ENCODE measurements at places on chromosomes 16 and 17.

DNA sequence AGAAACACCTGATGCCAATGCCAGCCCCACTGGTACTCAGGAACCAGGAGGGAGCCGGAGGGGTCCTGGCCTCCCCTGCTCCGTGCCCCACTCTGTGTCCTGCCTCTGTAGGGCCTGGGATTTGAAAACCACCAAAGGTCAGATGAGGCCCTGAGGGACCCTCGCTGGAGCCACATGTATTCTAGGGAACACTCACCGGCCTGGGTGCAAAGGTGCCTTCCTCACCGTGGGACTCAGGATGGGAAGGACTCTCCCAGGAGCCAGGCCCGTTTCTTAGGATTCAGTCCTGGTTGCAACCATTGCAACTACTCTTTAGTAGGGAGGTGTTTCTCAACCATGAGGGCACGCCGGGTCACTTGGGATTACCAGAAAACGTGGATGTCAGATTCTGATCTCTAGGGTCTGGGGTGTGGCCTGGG, 74.6 kb downstream of the N4BP1 start:
- H3K27ac ChIP-seq: no peak overlapping the region
- H3K27me3 ChIP-seq: no peaks in the 10 kb centered on the region
- H3K4me1 ChIP-seq: no peaks in the 10 kb centered on the region
- H3K4me3 ChIP-seq: no peak overlapping the region

GRCh38 chr17:71521724-71522123, 599.1 kb upstream of the SOX9 start:
- 0 out of 2 replicates have a peak, but pooled peaks cover 2% of the 10 kb centered on the region for H3K27me3 ChIP-seq
- no peak for DNase-seq
- H3K4me1 ChIP-seq: no peaks in the 10 kb centered on the region
- no peaks in the 10 kb centered on the region for H3K36me3 ChIP-seq
- H3K27ac ChIP-seq: no peak overlapping the region
- H3K4me3 ChIP-seq: no peak overlapping the region

- H3K4me3 ChIP-seq: no peak overlapping the region
- H3K27ac ChIP-seq: no peak overlapping the region
- no peak for DNase-seq
- H3K36me3 ChIP-seq: no peaks in the 10 kb centered on the region
- no peaks in the 10 kb centered on the region for H3K27me3 ChIP-seq
- no peaks in the 10 kb centered on the region for H3K4me1 ChIP-seq
Observed at GRCh38 chr17:75826561-75827307, 17.5 kb downstream of the UNC13D start.

- no peaks in the 10 kb centered on the region for H3K36me3 ChIP-seq
- H3K27me3 ChIP-seq: no peaks in the 10 kb centered on the region
- DNase-seq: no peak
- H3K4me3 ChIP-seq: no peak overlapping the region
- H3K27ac ChIP-seq: no peak overlapping the region
Observed at GRCh38 chr17:39727556-39727955, 2.8 kb downstream of the MIEN1 start.

DNA sequence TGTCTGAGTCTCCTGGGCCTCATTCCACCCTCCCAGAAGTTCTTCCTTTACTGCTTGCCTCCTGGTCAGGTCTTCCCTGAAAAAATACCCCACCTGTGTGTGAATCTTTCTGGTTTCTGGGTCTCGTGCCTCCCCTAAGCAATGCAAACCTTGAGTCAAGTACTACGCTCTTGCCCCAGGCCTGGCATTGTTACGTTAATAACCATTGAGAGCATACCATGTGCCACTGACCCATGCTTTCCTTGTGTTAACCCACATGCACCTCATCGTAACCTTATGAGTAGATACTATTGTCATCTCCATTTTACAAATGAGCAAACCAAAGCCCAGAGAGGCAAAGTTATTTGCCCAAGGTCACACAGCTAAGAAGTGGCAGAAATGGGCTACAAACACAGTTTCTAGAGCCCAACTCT, 25.4 kb upstream of the TOB1 start:
- no peaks in the 10 kb centered on the region for H3K27me3 ChIP-seq
- H3K4me1 ChIP-seq: peaks cover 49% of the 10 kb centered on the region
- no peak overlapping the region for H3K4me3 ChIP-seq
- no peak for DNase-seq
- no peaks in the 10 kb centered on the region for H3K36me3 ChIP-seq

- H3K36me3 ChIP-seq: no peaks in the 10 kb centered on the region
- no peak overlapping the region for H3K27ac ChIP-seq
- no peak overlapping the region for H3K4me3 ChIP-seq
- no peaks in the 10 kb centered on the region for H3K4me1 ChIP-seq
- no peak for DNase-seq
Observed at GRCh38 chr17:45035848-45036247, 15.6 kb downstream of the DCAKD start.

- H3K27me3 ChIP-seq: no peaks in the 10 kb centered on the region
- DNase-seq: no peak
- H3K36me3 ChIP-seq: no peaks in the 10 kb centered on the region
- H3K4me1 ChIP-seq: peaks cover 15% of the 10 kb centered on the region
- H3K27ac ChIP-seq: no peak overlapping the region
Observed at GRCh38 chr17:38727736-38728135, 2.4 kb upstream of the CISD3 start.

GRCh38 chr17:71234349-71234748, 886.5 kb upstream of the SOX9 start:
- no peaks in the 10 kb centered on the region for H3K27me3 ChIP-seq
- no peak overlapping the region for H3K4me3 ChIP-seq
- H3K36me3 ChIP-seq: no peaks in the 10 kb centered on the region
- H3K27ac ChIP-seq: no peak overlapping the region

DNA sequence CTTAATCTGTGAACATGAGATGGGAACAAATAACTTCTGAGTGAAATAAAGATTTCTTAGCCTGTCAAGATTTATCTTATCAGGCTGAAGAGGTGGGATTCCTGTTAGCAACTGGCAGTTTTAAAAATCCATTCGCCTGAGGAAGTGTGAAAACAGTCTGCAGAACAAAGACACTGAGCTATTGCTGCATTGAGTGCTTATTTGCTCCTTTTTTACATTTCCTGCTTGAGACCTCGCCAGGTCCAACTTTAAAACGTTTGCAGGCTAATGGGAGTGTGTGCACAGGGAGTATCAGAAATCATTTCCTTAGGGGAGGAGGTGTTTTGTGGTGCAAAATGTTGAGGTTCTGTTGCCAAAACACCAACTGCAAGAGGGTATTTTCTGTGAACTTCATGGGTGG, 957.8 kb upstream of the RBFOX1 start:
- H3K27me3 ChIP-seq: no peaks in the 10 kb centered on the region
- no peak overlapping the region for H3K4me3 ChIP-seq
- DNase-seq: no peak

GRCh38 chr17:43860077-43860725, 13.2 kb downstream of the CD300LG start:
- no peak overlapping the region for H3K27ac ChIP-seq
- H3K27me3 ChIP-seq: no peaks in the 10 kb centered on the region
- no peaks in the 10 kb centered on the region for H3K4me1 ChIP-seq
- H3K4me3 ChIP-seq: no peak overlapping the region
- H3K36me3 ChIP-seq: no peaks in the 10 kb centered on the region
- DNase-seq: no peak

DNA sequence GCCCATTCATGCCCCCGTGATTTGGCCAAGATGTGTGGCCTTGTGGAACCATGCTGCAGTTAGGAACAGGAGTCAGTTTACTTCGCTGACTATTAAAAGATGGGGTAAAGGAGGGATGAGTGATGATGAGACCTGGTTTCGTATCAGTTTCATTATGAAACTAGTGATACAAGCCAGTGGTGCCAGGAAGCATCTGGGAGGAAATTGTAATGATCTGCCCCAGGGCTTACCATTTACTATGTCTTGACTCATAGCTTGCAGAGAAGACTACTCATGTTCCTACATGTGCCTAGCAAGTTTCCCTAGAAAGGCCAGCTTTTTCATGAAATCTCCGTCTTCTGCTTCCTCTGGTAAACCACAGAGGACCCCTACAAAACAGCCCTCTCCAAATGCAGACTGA, 23.2 kb downstream of the CDH3 start:
- no peaks in the 10 kb centered on the region for H3K4me1 ChIP-seq
- H3K27ac ChIP-seq: no peak overlapping the region
- H3K36me3 ChIP-seq: no peaks in the 10 kb centered on the region
- H3K27me3 ChIP-seq: no peaks in the 10 kb centered on the region

DNA sequence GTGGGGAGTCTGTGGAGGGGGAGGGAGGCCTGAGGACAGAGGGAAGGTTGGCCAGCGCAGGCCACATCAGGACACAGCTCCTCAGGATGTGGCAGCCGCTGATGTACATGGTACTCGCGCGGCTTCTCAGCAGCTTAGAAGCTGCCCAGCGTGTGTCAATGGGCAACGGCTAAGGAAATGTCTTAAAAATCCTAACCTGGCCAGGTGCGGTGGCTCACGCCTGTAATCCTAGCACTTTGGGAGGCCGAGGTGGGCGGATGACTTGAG, 53.2 kb downstream of the PGS1 start:
- H3K27me3 ChIP-seq: no peaks in the 10 kb centered on the region
- DNase-seq: no peak
- H3K36me3 ChIP-seq: no peaks in the 10 kb centered on the region
- H3K4me1 ChIP-seq: peaks cover 2% of the 10 kb centered on the region

GRCh38 chr17:68052810-68053209, 17.3 kb downstream of the KPNA2 start:
- H3K36me3 ChIP-seq: no peaks in the 10 kb centered on the region
- no peaks in the 10 kb centered on the region for H3K27me3 ChIP-seq
- H3K4me3 ChIP-seq: no peak overlapping the region
- no peak for DNase-seq

DNA sequence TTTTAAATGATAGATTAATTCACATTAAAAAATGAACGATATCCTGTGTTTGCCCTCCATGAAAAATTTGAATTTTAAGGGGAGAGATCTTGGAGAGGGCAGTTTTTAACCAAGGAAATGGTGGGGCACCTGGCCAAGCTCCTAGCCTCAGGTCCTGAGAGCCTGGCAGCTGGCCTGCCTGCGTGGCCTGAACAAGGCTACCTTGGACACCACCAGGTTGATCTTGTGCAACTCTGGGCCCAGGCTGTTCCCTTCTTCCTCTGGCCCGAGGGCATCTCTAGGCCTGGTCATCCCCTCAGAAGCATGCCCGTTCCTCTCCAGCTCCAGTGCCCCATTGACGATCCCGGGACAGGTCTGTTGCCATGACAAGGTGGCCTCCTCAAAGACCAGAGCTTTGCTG, 33.4 kb upstream of the LONP2 start:
- no peaks in the 10 kb centered on the region for H3K4me1 ChIP-seq
- no peaks in the 10 kb centered on the region for H3K27me3 ChIP-seq
- DNase-seq: no peak
- no peak overlapping the region for H3K27ac ChIP-seq
- no peaks in the 10 kb centered on the region for H3K36me3 ChIP-seq

GRCh38 chr16:78461087-78461486, 361.6 kb downstream of the WWOX start:
- H3K4me1 ChIP-seq: no peaks in the 10 kb centered on the region
- H3K27me3 ChIP-seq: no peaks in the 10 kb centered on the region
- H3K36me3 ChIP-seq: no peaks in the 10 kb centered on the region
- no peak overlapping the region for H3K27ac ChIP-seq
- DNase-seq: no peak

DNA sequence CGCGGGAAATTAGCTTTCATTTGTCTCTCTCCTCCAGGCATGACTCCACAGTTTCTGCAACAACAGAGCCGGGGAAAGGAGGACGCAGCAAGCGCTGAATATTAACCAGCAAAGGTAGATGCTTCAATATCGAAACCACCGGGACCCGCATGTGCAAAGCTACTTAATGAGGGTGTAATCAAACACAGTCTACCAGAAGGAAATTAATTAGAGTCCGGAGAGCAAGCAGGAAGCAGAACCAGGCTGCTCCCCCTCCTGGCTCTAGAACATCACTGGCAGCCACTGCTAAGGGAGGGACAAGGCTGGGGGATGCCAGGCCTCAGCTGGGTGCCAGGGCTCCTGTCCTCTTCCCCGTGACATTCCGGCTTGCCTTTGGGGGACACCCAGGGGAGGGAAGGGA, 21.7 kb downstream of the LRRC75A start:
- no peak overlapping the region for H3K27ac ChIP-seq
- no peaks in the 10 kb centered on the region for H3K27me3 ChIP-seq
- H3K4me1 ChIP-seq: no peaks in the 10 kb centered on the region
- no peak for DNase-seq
- no peak overlapping the region for H3K4me3 ChIP-seq
- no peaks in the 10 kb centered on the region for H3K36me3 ChIP-seq

- no peaks in the 10 kb centered on the region for H3K27me3 ChIP-seq
- no peak for DNase-seq
Observed at GRCh38 chr16:88568710-88569613, 1.2 kb upstream of the ZC3H18 start.

DNA sequence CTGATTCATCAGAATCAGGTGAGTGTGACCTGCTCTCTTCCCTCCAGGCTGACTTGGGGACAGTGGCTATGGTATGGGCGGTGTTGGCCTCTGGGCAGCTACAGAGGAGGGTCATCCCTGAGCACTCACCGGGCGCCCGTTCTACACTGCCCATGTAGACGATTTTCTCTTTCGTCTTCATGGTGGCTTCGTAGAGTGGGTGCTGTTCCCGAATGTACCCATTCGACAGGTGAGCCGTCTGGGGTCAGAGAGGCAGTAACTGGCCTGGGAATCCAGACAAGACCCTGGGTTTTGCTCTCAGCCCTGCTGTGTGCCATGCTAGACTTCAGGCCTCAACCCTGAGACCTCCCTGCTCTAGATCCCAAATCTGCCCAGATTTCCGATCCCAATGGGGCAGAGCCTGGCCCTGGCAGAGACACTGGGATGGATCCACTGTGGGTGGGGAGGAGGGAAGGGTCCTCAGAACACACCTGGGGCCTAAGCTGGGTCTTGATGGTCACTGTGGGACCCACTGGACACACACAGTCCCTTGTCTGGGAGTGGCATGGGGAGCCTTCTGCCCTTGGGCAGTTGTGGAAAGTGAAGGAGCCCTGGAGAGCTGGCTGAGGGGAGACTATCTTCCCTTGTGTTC, 13.2 kb downstream of the USP6 start:
- no peaks in the 10 kb centered on the region for H3K27me3 ChIP-seq
- no peak overlapping the region for H3K27ac ChIP-seq
- no peak for DNase-seq
- H3K4me3 ChIP-seq: no peak overlapping the region

DNA sequence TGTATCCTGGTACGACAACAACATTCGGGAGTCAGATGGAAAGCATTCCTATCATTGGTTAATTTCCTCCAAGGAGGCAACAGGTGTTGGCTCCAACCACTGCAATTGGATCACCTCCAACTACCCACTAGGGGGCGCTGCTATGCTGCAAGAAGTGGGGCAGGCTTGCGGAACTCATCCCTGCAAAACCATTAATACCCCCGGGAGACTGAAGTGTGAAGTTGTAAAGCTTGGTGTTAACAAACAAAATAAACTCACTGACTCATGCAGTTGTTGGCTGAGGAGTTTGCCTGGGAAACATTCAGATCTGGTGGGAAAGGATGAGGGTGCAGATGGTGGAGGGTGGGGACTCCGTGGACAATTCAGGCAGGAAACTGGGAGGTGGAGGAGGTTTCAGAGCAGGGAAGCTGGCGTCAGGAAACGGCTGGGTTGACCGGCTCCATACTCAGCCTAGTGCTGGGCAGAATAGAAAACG, 84.9 kb downstream of the HS3ST2 start:
- H3K27ac ChIP-seq: no peak overlapping the region
- H3K4me1 ChIP-seq: no peaks in the 10 kb centered on the region
- no peak overlapping the region for H3K4me3 ChIP-seq
- H3K36me3 ChIP-seq: no peaks in the 10 kb centered on the region
